NCI-H1930 (cell line): ENCODE measurements at places on chromosomes 2 and 18.

GRCh38 chr2:24930768-24931167 lies 10.7 kb upstream of the ADCY3 start:
- DNase-seq, result no peak

GRCh38 chr2:217919781-217920351 lies 82.9 kb downstream of the TNS1 start:
- no peak for DNase-seq

DNA sequence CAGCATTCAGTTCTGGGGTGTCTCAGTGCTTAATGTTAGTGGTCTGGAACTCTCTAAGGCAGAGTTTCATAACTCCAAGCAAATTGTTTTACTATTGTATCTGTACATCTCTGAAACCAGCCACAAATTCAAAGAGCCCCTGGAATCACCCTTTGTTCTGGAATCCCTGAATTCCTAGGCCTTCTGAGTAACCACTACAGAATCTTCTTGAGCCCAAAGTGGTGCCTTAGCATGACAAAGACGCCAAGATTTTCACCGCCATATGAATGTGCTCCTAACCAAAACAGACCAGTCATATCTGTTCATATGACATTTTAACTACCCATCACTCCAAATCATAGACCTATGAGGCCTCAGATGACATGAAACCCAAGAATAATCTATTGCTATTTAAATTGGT lies 668.1 kb downstream of the EPHA4 start:
- DNase-seq, result no peak

- DNase-seq, result no peak
These were observed 480.0 kb upstream of the SYT4 start for GRCh38 chr18:43757273-43757672.

DNA sequence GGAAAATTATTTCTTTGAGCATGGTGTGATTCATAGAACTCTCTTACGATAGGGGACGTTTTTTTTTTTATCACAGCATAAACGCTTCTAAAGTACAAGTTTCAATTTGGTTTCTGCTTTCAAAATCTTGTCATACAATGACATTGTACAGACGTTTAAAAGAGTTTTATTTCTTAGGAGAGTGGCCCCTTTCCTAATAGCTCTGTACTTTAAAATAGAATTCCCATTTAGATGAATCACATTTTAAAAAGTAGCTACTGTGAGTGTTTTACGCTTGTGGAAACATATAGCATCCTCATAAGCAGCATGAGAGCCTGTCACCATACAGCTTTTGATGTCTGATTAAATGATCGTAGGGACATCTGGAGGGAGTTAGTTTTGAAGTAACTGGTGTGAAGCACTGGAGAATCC lies 510.9 kb downstream of the PARD3B start:
- no peak for DNase-seq

DNA sequence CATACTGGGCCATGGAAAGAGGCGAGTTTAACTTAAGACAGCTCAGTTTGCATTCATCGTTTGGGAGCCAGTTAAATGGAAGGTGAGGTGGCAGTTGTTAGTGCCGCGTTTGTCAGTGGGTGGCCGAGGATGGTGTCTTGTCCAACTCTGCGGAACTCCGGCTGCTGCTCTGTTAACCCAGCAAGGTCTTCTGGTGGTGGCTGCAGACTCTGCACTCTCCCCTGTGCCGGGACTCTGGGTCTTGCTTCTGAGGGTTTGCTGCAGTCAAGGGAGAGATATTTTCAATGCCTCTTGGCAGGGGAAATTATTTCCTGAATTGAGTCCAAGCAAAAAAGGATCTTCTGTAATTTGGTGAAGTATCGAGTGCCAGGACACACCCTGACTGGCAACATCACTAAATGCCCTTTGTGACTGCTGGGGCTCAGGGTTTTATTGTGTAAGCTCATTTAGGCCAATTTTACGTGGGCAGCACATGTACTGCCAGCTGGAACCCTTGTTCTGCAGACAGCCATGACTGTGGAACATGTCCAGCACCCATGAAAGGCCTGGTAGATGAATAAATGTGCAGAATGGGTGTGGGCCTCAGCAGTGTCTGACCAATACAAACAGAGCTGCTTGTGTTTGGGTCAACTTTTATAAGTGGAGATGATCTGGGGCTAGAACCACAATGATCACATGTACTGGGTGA lies 58.1 kb downstream of the IL1R2 start:
- DNase-seq, result no peak

- no peak for DNase-seq
These were observed 50.4 kb upstream of the RAPH1 start for GRCh38 chr2:203585516-203585915.

DNA sequence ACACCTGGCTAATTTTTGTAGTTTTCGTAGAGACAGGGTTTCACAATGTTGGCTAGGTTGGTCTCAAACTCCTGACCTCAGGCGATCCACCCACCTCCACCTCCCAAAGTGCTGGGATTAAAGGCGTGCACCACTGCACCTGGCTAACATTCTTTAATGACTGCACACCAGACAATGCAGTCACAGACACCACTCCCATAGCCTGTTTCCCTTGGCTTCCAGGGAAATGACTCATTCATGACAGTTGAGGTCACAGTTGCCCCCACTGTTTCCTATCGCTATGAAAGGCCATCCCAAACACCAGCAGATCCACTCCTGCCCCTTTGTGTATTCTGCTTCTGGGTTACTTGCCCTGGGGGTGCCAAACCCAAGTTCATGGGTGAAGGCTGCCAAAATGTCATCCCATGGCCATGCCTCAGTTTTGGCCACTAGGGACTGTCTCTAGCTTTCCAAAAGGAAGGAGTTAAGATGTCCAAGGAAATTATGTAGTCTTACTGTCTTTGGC lies 8.7 kb downstream of the CHMP1B start:
- DNase-seq, result no peak

DNA sequence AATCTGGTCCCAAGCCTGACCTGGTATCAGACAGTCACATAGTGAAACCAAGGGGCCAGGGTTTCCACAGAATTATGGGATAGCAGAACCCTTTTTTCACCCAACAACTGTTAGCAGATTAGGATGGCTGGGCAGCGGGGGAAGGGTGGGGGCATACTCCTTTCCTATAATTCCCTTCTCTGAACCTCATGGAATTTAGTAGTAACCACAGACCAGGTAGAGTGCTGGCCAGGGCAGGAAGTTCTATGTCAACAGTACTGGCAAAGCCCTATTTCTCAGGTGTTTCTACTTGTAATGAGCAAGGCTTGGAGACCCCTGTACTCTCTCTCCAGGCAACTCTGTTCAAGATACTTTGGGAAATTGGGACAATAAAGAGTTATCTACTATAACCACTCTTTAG lies 174.6 kb downstream of the THADA start:
- DNase-seq, result no peak

GRCh38 chr2:38251940-38252339 lies 125.1 kb downstream of the ATL2 start:
- DNase-seq, result no peak

DNA sequence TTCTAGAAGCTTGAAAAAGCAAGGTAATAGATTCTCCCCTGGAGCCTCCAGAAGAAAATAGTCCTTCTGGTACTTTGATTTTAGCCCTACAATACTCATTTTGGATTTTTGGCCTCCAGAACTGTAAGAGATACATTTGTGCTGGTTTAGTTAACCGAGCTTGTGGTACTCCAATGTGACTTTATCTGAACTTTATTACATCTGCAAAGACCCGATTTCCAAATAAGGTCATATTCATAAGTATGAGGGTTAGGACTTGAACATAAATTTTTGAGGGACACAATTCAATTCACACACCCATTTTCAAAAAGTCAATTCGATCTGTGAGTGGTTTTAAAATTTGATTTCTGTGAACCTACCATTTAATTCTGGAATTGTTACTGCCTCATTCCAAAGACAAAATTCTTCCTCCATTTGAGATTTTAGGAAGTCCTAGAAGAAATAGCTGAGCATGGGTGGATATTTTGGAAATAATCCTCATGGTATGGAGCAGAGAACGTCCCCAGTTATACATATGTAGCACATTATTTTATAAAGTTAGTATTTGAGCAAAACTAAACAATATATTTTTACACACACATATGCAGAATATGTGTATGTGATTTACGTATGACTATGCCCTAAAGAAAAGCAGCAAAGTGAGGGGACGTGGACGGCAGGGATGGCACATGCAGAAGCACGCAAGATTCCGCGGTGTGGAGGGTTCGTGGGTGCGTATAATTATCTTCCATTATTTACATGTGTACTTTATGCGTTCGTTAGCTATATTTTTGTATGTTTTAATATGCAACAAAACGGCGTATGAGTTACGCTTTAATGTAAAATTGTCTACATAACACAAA lies 905 bp upstream of the NUP35 start:
- DNase-seq, result peak; percentile 4

- no peak for DNase-seq
These were observed 364.0 kb upstream of the SLC14A2 start for GRCh38 chr18:45251236-45251635.

DNA sequence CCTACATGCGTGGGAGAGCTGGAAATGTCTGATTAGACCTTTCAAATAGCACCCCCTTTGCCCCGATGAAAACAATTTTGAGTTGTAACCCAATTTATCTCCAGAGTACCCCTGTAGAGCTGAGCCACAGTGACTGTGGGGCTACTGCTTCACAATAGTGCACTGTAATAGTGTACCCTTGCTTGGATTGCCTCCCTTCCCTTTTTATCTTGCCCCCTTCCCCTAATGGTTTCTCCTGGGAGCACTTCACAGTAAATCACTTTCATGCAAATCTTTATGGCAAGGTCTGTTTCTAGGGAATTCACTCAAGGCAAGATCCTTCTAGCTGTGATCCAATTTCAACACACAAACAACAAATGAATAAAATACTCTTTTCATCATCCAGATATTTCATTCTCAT lies 687.6 kb downstream of the MBD2 start:
- DNase-seq, result no peak

- no peak for DNase-seq
These were observed 25.1 kb downstream of the ANXA4 start for GRCh38 chr2:69767034-69767433.

- DNase-seq, result no peak
These were observed 133.3 kb upstream of the NOL4 start for GRCh38 chr18:34357944-34358580.

- no peak for DNase-seq
These were observed 86.4 kb downstream of the GFPT1 start for GRCh38 chr2:69300650-69301049.

DNA sequence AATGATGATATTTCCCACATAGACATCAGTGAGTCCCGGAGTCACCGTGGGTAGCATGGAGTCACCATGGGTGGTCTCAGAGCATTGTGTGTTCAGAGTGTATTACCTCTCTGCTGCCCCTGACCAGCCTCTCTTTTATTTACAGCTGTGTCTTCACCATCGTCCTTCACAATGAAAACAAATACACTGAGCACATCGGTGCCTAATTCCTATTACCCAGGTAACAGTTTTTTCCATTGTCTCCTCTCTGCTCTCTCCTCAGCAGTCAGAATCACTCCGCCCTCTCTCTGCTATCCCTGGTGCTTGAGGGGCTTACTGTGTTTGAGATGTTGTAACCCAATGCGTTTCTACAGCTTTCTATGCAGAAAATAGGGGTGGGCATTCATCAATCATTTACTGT lies 361.5 kb upstream of the RAB12 start:
- peak; percentile 81 for DNase-seq

GRCh38 chr2:104473546-104473945 lies 380.4 kb upstream of the POU3F3 start:
- no peak for DNase-seq

DNA sequence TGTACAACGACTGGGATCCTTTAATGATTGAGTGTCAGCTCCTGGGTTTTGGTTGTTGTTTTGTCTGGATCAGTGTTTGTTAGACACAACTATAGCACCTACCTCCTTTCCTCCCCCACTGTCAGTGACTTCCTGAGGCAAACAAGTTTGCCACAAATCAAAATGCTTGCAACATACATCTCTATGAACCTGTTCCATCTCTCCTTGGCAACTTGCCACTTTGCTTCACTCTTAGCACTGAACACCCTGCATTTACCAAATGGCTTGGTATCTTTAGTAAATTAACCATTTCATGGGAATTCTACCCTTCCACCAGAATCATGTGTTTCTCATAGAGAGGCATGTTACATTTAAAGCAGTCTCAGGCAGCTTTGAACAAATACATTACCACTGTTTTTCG lies 301.1 kb upstream of the TANK start:
- DNase-seq, result no peak

DNA sequence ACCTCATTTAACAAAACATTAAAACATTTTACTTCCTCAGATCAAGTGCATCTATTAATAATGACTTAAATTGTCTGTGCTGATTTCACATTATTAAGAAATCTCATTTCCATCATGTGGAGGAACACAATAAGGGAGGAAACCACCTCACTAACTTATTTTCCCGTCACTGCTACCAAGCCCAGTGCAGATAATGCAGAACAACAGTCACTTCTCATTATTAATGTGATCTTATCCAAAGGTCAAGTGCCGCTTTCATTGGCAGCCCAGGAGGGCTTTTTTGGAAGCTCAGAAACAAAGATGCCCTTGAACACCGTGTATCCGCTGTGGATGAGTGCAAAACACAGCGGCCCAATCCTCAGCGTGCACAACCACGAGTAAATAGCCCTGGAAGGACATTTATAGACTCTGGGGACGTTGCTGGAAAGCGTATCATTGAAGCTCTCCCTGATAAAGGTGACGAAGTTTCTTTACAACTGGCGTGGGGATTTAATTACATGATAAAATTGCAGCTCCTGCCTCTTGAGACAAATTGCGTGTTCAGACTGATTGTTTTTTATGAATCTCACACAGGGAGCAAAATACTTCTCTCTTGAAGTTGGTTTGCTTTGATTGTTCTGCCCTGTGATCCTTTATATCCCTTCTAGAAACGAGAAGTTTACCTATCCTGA lies 13.2 kb downstream of the ASB18 start:
- DNase-seq, result no peak

GRCh38 chr2:202133909-202134265 lies 60.8 kb downstream of the KIAA2012 start:
- no peak for DNase-seq

DNA sequence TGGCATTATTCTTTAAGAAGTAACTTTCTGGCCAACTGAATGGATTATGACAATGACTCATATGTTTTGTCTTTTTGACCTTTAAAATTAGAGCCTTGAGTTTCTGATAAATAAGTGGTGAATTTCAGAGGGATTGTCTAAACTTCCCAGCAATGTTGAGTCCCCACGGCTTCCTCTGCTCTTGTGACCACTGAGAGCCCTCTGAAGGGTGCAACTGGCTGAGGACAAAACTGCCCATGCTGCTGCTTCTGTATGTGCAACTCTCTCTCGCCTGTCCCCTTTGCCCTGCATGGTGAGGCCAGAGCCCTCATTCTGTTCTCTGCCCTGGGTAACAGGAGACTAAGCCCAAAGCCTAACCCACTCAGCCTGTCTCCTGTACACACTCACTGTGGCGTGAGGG lies 52.7 kb upstream of the SLC14A1 start:
- no peak for DNase-seq
